Muscle of leg (tissue), 16 donors: ENCODE measurements at places on chromosomes 1 and 21.

DNA sequence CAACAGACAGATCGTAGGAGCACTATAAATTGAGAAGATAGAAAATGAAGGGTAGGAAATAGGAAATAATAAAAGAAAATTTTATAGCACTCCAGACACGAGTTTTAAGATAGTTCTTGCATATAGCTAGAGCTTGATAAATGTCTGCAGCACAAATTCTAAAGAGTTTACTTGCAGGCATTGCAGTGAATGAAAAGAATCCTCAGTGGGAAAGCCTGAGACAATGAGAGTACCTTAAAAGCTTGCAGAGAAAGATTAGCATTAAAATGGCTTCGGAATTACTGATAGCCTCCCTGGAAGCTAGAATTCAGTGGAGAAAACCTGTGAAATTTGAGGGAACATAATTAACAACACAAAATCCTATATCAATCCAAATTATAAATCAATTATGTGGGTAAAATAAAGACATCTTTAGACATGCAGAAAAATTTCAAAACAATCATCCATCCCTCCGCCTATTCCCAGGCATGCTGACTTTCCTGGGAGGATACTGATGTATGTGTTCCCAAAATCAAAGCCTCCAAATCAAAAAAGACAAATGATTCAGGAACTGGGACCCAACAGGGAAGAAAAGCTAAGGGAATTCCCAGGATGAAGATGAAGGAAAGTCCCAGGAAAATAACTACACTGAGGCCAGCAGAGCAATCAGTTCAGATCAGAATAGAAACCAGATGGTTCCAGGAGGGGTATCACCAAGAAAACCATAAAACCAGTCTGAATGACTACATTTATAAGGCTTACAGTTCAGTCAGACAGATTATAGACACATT lies 305.9 kb upstream of the USP25 start:
- no peak for DNase-seq

GRCh38 chr1:153248176-153248879 lies 11.2 kb upstream of the LORICRIN start:
- no peak for DNase-seq

DNA sequence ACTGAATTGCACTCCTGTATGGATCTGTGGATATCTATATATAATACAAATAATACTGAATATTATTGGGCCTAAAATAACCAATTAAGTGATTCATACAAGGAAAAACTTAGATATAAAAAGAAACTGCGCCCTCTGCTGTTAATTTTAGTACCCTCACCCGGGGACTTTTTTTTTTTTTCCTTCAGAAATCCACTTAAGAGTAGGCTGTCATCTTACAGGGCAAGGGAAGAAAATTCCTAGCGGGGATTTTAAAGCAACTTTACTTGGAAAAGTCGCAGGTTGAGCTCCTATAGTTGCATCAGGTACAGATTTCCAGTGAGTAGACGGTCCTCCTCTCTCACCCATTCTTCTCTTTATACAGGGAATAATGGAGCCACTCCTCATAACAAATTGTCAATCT lies 1.3 kb downstream of the NTNG1 start:
- peak; percentile 91 for DNase-seq

DNA sequence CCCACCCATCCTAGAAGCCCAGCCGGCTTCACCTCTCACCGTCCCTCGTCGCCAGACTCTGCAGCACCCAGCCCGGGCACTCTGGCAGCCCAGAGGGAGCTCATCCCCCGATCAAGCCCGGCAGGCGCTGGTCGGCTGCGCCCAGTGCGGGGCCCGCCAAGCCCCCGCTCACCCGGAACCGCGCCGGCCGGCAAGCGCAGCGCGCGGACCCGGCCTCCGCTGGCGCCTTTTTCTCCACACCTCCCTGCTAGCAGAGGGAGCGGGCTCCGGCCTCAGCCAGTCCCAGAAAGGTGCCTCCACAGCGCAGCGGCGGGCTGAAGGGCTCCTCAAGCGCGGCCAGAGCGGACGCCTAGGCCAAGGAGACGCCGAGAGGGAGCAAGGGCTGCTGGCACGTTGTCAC lies 2023.3 kb downstream of the NCAM2 start:
- DNase-seq = no peak

GRCh38 chr1:38050397-38051078 lies 3.9 kb upstream of the POU3F1 start:
- no peak for DNase-seq
